ENCODE measurements at places on chromosomes 13 and 19. TPM values are rescaled to one million over a fixed set of nuclear protein-coding genes. Genes with fewer than 3 reads are reported as not detected.

DNA sequence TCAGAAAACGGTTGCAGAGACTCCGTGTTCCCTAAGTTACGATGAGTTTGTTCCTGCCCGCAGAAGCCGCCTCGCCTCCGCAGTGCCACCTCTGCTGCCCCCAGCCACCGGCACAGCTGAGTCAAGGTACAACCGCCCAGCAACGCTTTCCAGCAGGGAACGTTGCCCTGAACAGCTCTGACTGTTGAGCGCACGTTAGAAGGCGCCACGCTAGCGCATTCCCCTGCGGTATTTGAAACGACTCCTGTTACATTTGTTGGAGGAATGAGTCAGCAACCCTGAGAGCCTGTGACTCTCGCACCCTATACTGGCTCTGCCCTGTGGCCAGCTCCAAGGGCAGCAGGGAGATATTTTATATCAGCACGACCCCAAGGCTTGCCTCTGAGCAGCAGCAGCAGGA is 302.8 kb downstream of the TEX29 start:
- DNase-seq: no peak

- no peak for DNase-seq
Observed at GRCh38 chr19:48006762-48007161, 12.3 kb downstream of the ELSPBP1 start.

DNA sequence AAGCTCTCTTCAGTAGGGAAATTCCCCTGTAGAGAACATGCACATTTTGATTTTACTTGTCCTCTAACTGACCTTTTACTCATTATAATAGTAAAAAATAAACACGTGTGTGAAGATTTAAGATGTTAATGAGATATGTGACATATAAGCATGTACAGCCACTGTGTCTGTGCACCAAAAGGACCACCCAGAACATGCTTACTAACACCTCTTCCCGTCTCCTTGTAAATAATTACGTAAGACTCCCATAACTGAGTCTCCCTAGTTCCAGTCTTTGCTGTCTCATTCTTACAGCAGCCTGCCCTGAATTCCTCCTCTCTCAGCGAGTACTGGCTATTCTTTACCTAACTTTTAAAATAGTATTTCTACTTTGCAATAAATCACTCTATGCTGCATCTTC is 53.6 kb downstream of the ZNF100 start:
- DNase-seq: no peak

DNA sequence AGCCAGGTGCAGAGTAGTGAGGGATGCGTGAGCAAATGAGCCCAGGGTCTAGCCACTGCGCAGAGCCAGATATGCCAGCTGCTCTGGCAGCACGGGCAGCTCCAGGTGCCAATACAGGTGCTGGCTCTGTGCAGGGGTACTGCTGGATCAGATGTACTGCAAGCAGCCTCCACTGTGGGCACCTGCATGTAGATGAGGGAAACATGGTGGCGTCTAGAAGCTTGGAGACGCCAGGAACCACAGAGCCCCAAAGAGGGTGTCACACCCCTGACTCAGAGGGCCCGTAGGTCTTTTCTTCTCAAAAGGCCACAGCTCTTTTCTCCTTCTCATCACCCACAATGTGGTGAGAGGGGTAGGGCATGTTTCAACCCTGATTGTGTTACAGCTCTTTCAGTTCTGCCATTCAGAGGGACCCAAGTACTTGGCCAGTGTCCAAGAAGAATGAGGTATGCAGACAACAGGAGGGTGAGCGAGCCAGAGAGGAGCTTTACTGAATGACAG is 244.4 kb upstream of the SLITRK1 start:
- DNase-seq: peak; percentile 41

- DNase-seq: no peak
Observed at GRCh38 chr19:34879563-34879962, 47.1 kb upstream of the ZNF30 start.

- DNase-seq: peak; percentile 23
Observed at GRCh38 chr13:110268061-110268460, 38.9 kb downstream of the COL4A1 start.

DNA sequence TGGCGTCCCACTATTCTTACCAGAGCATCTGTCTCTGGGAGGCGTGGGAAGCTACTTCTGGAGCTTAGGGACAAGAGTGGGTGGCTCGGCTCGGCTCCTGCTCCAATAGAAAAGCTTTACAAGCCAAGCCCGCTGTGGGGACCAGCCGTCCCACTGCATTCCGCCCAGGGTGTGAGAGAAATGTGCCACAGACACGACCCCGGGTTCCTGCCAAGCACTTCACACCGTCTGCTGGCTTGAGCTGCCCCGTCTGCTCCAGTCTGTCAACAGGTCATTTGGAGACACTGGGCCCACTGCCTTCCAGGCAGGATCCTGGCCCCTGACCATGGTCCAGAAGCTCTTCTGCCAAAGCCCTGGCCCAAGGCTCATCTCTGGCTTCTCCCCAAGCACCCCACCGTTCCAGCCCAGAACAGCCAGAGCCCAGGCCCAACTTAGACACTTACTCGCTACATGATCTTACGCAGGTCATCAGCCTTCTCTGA is 6.5 kb upstream of the FKRP start:
- DNase-seq: no peak

- DNase-seq: no peak
Observed at GRCh38 chr19:355134-355533, 10.5 kb upstream of the MIER2 start.

- DNase-seq: no peak
Observed at GRCh38 chr13:100983111-100983510, 308.5 kb upstream of the TMTC4 start.

DNA sequence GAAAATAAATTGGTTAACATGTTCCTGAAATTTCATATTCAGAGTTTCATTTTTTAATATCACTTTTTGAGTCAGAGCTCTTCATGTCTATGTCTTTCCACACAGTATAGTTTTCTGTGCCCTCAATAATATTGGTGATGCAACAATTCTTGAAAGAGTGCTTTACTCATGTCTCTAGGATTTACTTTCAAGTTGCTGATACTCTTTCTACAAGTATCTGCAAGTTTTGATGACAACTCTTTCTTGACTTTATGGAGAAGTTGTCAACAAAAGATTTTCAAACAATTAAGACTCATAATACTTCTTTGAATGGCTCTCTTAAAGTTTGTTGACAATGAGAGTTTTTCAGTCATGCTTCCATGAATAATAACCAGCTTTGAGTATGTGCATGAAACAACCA is 561.7 kb downstream of the DIAPH3 start:
- no peak for DNase-seq

DNA sequence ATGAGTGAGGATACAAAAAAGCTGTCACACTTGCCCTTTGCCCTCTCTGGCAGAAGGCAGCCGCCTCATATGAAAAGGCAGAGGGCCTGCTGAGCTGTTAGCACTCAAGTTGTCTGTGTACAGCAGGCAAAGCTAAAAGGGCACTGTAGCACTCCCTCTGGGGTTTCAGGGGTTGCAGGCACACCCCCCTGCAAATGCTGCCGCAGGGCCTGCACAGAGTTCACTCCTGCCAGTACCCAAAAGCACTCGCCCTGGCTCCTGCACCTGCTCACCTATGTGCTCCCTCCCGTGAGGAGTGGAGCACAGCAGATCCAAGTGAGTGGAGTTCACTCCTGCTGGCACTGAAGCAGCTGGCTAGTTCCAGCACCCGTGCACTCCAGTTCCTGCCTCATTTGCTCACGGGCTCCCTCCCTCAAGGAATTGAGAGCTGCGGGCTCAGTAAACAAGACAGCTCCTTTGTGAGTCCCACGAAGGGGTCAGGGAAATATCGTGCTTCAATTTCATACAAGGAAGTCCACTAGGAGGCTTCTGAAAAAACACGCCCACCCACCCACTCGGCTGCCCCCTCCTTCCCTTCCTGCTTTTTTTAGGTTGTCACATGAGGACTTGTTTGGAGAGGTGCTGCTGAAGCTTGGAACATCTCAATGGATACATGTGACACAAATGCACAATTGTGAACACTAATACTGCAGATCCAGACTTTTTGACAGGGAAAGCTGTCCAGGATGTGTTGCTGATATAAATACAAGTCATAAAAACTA is 9.9 kb upstream of the RCBTB2 start:
- no peak for DNase-seq

DNA sequence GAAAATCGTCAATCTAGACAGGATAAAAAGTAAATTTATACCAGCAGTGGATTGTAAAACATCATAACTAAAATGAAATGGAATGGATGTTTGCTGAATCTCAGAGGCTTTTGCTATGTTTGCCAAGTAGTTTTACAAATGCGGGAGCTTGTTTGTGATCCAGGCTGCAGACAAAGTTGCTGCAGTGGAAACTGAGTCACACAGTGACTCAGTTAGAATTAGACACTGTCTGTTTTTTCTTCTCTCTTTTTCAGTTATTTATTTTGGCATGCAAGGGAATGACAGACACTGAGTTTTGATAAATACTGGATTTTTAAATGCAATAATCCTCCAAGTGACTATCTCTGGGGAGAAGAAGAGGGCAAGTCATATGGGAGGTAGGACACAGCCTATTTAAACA is 4.6 kb upstream of the PNMA8A start:
- no peak for DNase-seq

DNA sequence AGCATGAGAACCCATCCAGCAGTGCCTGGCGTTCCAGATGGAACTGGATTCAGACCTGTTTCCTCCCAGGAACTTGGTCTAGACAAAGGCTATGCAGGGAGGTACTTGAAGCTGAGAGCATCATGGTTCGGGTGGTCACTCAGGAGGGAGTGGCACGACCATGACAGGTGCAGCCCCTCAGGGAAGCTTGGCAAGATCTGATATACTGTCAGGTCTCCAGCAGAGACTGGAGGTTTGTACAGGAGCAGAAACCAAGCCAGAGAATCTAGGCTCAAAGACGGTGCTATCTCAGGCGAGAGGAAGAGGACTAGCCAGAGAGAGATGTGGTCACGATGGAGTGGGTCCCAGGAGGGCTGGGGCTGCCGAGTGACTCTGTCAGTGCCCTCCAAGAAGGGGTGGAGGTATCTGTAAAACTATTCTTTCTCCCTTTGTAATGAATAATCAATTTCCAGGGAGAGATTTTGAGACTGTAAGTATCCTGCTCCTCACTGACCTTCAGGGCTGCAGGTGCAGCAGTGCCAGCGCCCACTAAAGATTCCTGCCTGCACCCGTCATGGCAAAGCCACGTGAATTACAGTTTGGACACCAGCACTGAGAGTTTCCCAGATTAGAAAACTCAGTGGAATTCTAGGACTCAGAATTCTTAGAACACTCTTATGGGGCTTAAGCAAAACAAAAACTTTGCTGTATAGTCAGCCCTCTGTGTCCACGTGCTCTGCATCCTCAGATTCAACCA is 10.2 kb upstream of the DCUN1D2 start:
- DNase-seq: no peak

- no peak for DNase-seq
Observed at GRCh38 chr19:39307046-39307821, 11.0 kb downstream of the IFNL1 start.

DNA sequence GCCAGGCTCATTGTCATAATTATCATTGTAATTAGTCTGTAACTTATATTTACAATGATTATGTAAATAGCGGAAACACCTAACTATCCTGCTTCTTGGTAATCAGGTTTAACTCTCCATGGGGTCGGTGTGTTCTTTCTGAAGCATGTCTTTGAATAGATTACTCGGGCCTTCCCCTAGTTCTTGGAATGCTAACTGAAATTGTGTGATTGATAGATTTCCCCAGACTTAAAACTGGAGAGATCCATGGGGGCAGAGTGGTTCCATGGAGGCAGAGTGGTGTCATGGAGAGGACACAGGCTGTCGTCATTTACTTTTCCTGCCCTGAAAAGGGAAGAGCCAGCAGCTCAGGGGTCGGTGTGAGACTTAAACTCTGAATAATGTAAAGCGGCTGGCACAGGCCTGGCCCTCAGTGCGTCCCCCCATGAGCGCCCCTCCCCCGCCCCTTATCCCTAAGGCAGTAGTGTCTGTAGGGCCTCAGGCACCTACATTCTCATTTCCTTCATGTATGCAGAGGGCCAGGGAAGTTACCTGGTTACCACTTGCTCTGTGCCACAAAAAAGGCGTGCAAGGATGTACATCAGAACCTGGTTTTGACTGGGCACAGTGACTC is 225.1 kb downstream of the TM9SF2 start:
- no peak for DNase-seq

- DNase-seq: no peak
Observed at GRCh38 chr19:35116072-35116801, 614 bp downstream of the FXYD3 start.

- no peak for DNase-seq
Observed at GRCh38 chr19:32977280-32977679, 5.2 kb downstream of the FAAP24 start.

- DNase-seq: no peak
Observed at GRCh38 chr19:45322311-45322710, 364 bp downstream of the CKM start.

- no peak for DNase-seq
Observed at GRCh38 chr13:94053986-94054593, 425.4 kb downstream of the DCT start.

GRCh38 chr13:40362502-40362901 is 303.9 kb downstream of the FOXO1 start:
- DNase-seq: no peak

GRCh38 chr19:48481846-48482639 is 12.9 kb downstream of the CYTH2 start:
- DNase-seq: no peak

GRCh38 chr19:12733369-12734214 is 892 bp downstream of the TRIR start:
- peak; percentile 81 for DNase-seq

The PALM3 gene
- not detected for total RNA-seq

The CEACAM20 gene
- total RNA-seq: not detected

The TEX29 gene
- 0.96 TPM for total RNA-seq

The LGALS7B gene
- not detected for total RNA-seq

The ARL11 gene
- total RNA-seq: 2.1 TPM

The LRRC8E gene
- total RNA-seq: not detected

The NLRP7 gene
- not detected for total RNA-seq

Measured in activated CD8-positive, alpha-beta memory T cell treated with anti-CD3 and anti-CD28 coated beads, Interleukin-2, amount 10 ng/mL, durations not matched to agents 7 days and 5 days (primary cell).